Brain microvascular endothelial cell (primary cell): ENCODE measurements at places on chromosomes 2 and 18.

DNA sequence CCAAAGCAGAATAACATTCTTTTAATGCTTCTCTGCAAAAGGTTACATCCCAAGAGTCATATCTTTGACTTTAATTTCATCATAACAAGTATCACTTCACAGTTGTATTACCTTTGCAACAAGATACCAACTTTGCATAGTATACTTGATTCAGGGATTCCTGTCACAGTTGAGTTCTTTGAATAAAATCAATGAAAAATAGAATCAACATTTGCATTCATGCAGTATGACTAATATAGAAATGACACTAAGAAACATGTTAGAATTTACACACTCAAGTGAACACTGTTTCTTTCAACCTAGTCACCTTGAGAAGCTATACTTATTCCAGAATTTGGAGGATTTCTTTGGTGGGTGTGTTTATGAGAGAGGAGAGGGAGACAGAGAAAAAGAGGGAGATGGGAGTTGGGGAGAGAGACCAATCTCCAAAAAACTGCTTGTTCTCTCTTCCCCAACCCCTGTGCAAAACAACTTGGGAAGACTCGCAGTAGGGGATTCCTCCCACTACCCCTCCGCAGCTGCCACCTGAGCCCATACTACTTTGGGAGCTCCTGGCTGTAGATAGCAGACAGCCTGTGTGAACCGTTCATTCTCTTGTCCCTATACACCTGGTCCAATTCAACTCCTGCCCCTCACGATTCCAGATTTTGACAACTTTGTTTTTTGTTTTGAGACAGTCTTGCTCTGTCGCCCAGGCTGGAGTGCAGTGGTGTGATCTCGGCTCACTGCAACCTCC lies 57.7 kb downstream of the PELI1 start:
- no peak for DNase-seq

- DNase-seq, result no peak
These were observed 48.7 kb downstream of the COA5 start for GRCh38 chr2:98559581-98559980.

DNA sequence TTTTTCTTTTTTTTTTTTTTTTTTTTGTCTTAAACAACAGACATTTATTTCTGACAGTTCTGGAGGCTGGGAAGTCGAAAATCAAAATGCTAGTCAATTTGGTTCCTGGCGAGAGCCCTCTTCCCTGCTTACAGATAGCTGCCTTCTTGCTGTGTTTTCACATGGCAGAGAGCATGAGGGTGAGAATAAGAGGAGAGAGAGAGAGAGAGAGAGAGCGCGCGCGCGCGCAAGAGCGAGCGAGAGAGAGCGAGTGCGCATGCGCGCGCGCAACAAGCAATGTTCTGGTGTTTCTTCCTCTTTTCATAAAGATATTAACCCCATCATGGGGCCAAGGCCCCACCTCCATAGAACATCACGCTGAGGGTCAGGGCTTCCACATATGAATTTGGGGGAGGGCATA lies 20.9 kb downstream of the MTCL1 start:
- DNase-seq, result no peak

DNA sequence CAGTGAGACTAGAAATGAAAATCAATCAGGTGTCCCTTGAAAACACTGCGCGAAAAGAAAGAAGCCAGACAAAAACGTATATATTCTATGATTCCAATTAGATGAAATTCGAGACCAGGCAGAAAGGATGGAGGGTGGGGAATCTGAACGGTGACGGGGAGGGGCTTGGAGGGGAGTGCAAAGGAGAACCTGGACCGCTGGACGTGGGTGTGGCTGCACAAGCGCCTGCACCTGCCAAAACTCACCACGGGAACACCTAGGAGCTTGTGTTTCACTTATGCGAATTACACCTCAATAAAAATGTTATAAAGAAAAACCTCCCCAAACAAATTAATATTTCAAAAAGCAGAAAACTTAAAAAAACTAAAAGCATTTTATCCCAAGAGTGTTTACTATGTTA lies 21.9 kb downstream of the THAP4 start:
- no peak for DNase-seq

DNA sequence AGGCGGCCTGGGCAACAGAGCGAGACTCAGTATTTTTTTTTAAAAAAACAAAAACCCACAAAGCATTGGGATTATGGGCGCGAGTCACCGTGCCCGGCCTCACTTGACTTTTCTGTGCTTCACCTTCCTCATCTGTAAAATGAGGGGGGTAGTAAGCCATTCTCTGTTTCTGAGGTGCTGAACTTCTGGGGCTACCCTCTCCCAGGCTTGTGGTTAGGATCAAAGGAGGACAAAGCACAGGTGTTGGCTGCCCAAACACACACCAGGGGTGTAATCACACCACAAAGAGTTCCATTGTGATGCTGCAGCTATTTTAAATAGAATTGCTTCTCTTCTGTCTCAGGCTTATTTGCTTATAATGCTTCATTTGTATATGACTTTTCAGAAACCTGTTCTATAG lies 35.8 kb upstream of the INHBB start:
- no peak for DNase-seq

DNA sequence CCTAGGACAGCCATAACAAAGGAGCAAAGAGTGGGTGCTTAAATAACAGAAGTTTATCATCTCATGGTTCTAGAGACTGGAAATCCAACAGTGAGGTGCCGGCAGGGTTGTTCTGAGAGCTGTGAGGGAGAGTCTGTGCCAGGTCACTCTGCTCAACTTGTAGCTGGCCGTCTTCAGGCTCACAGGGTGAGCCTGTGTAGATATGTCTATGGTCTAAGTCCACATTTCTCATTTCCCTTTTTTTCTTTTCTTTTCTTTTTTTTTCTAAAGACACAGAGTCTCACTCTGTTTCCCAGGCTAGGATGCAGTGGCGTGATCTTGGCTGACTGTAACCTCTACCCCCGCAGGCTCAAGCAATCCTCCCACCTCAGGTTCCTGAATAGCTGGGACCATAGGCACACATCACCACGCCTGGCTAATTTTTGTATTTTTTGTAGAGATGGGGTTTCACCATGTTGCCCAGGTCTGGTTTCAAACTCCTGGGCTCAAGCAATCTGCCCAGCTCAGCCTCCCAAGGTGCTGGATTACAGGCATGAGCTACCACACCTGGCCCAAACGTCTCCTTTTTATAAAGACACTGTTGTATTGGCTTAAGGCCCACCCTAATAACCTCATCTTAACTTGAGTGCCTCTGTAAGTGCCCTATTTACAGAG lies 142.2 kb downstream of the SP3 start:
- no peak for DNase-seq

GRCh38 chr2:26848336-26849055 lies 564 bp downstream of the DPYSL5 start:
- no peak for DNase-seq

DNA sequence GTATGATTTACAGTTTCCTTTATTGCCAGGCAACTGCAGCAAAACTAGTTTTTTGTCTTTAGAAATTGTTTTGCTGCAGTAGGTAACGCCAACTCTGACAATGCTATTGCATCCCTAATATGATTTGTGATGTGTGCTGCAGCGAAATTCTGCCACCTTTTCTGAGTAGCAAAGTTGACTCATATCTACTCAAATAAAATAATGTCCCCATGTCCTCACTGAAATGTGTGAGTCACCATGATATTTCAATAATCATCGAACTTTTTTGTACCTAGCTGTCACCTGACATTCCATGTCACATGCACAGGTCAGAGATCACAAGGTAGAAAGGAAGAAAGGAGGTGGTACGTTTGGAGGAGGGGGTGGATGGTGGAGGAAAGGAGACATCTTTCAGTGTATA lies 205.0 kb downstream of the RAD51AP2 start:
- DNase-seq, result no peak
